ENCODE measurements at places on chromosomes 5 and 9. TPM values are rescaled to one million over a fixed set of nuclear protein-coding genes. Genes with fewer than 3 reads are reported as not detected.
A peak's percentile ranks its signal among the peaks of the same experiment; 100 is the strongest.

The PCDHB5 gene
- polyA plus RNA-seq: 0.10 TPM

- DNase-seq: peak; percentile 12
Measured at GRCh38 chr5:1437876-1438559, 7.2 kb downstream of the SLC6A3 start.

The SPEF2 gene
- polyA plus RNA-seq: 2.6 TPM

DNA sequence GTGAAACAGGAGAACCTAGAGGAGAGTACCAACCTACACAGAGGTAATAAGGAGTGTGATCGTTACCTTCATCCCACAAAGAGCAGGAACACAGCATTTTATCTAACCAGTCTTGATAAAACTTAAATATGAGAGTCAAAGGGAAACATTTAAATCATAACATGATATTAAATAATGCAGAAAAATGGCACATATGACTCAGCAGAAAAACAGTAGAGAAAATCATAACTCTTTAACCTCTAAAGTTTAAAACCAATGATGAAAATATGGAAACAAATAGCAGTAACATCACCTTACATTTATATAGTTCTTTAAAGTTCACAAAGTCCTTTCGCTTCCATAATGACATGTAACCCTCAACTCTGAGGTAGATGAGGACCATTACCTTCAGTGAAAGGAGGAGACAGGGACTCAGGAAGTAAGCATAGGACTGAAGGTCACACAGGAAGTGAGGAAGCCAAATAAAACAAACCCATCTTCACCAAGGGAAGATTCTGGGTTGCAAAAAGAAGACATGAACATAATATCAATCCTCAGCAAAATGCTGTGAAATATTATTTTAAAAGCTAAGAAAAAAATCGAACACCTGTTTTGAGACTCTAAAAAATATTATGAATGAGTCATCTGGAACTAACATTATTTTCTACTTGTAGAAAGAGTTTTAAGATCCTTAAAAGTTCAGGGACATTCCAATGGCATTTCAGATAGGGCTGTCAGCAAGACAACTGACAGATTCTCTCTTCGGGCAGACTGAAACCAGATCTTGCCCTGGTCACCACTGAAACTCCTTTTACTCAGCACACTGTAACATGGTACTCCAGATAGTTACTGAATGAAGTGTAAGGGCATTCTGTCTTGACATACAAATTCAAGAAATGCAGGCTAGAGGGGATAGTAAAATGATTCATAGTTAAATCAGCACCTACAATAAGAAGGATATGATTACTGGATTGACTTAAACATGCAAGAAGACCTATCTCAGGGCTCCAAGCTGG, 148.5 kb downstream of the EPB41L4A start:
- DNase-seq: no peak

The SLC25A2 gene
- not detected for polyA plus RNA-seq

The TSPAN17 gene
- polyA plus RNA-seq: 68.4 TPM

GRCh38 chr5:55997742-55998351, 3.1 kb upstream of the IL6ST start:
- DNase-seq: no peak

GRCh38 chr9:96450613-96451528, 902 bp downstream of the HABP4 start:
- DNase-seq: peak; percentile 77

GRCh38 chr9:111955048-111955447, 58.4 kb downstream of the UGCG start:
- DNase-seq: no peak

DNA sequence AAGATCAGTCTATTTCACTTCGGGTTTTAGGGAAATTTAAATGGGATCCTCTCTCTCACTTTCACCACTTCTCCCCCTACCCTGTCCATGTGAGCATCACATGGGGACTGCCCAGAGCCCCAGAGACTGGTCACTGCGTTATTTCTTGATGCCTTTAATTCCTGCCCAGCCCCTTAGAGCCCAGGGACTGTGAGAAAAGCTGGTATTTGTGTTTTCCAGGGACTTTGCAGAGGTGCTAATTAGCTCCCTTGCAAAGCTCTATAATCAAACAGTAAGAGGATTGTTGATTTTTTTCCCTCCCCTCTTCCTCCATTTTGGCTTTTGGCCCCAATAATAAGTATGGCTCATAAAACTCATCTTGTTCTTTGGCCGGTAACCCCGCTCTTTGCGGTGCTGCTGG, 35.6 kb downstream of the NTRK2 start:
- DNase-seq: no peak

- DNase-seq: peak; percentile 31
Measured at GRCh38 chr9:6805532-6805931, 47.8 kb downstream of the KDM4C start.

DNA sequence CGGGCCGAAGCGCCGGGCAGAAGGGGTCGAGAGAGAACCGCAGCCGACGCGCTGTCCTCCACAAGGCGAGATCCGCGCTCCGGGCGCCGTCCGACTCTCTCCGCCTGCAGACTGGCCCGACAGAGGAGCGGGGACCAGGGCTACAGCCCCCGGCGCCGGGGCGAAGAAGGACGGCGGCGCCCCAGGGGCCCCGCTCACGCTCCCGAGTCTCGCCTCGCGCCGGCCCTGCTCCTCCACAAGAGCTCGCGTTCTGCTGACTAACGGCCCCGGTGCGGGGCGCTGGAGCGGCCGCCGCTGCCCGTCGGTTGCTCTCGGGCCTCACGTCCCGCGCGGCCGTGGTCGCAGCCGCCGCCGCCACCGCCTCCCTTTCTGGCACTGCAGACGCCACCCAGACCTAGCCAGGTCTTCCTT, 338 bp downstream of the ABHD17B start:
- peak; percentile 63 for DNase-seq

GRCh38 chr9:120892748-120893610, 16.0 kb upstream of the PHF19 start:
- no peak for DNase-seq

The KLHL3 gene
- 3.8 TPM for polyA plus RNA-seq

DNA sequence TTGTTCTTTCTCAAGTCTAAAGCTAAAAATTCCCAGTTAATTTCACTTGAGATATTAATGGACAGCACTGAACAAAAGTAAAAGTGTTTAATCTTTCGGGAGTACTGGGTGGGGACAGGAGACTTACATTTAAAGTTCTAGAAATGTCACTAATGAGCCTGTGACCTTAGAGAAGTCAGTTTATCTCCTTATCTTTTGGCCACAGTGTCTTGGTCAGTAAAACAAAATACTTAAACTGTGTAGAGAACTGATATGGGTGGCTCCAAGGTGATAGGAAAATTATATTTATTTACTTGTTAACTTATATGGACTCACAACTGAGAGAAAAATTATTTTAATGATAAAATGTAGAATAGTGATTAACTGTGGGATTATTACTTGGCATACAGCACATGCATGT, 8.9 kb downstream of the IPO11 start:
- no peak for DNase-seq

GRCh38 chr5:30267026-30267425, 926.5 kb upstream of the CDH6 start:
- no peak for DNase-seq

GRCh38 chr5:172881691-172882370, 47.8 kb downstream of the ERGIC1 start:
- DNase-seq: no peak

- peak; percentile 78 for DNase-seq
Measured at GRCh38 chr5:124649491-124650146, 96.8 kb downstream of the ZNF608 start.

DNA sequence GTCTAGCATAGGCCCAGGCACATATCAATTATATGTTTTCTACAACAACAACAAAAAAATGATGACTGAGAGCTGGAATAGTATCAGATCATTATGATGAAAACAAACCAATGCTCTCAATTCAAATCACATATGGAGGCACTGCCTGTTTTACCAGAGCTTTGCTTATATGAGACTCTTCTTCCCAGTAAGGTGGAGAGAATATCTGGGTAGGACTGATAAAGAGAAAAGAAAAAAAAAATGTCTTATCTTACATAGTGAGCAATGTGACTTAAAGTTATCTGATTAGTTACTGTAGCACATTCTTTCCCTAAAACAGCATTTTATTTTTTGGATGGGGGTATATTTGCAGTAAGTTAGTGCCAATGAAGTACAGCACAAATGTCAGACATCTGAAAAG, 154.8 kb downstream of the RAB3C start:
- no peak for DNase-seq

- DNase-seq: no peak
Measured at GRCh38 chr9:135780086-135780485, 78.1 kb downstream of the KCNT1 start.

The CNTRL gene
- 3.6 TPM for polyA plus RNA-seq

- no peak for DNase-seq
Measured at GRCh38 chr5:91188755-91189154, 194.4 kb downstream of the ARRDC3 start.

GRCh38 chr5:155850370-155850769, 476.6 kb upstream of the SGCD start:
- DNase-seq: no peak

DNA sequence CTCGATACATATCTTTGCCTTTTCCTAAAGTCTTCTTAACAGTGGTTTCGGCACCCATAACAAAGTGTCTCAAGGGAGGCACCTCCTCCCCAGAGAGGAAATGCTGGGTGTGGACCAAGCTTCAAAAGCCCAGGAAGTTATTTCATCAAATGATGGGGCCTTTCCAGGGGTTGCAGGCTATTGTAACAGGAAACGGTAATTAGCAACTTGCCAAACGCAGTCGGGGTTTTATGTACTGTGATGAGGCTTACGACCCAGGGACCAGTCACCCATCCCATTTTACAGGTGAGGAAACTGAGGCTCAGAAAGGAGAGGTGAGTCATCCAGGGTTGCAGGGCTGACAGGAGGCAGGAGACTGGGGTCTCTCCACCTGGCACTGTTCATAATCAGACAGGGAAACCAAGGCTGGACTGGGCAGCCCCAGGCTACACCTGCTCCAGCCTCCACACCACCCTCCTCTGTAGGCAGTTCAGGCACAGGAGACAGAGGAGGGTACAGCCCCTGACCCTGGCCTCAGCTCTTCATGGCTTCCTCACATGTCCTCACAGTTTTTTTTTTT, 30.0 kb upstream of the SUSD3 start:
- no peak for DNase-seq

The CATSPER3 gene
- polyA plus RNA-seq: 0.37 TPM

- no peak for DNase-seq
Measured at GRCh38 chr5:93385655-93386054, 195.4 kb downstream of the NR2F1-AS1 start.

The RABGAP1 gene
- polyA plus RNA-seq: 29.2 TPM

- peak; percentile 32 for DNase-seq
Measured at GRCh38 chr5:33969572-33970452, 14.7 kb downstream of the SLC45A2 start.

GRCh38 chr9:81239388-81239787, 450.0 kb downstream of the TLE1 start:
- DNase-seq: no peak

GRCh38 chr5:88770276-88771257, 112.4 kb downstream of the MEF2C start:
- no peak for DNase-seq

- no peak for DNase-seq
Measured at GRCh38 chr9:77841739-77842386, 189.7 kb downstream of the GNAQ start.

DNA sequence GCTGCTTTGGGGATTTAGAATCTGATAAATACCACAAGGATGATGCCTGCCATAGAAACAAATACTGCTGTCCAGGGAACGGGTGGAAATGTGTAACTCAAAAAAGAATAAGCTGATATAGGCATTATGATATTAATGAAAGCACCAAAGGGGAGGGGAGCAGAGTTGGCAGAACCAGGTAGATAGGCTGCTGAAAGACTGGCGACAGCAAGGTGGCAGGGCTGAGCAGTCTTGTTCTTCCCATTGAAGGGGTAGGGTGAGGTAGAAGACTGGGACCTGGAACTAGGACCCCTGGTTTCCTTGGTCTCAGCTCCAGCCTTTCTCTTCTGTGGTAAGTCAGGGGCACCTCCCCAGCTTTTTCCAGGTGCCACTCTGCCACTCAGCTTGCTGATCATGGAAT, 31.4 kb upstream of the TMOD1 start:
- DNase-seq: peak; percentile 37

The OR1J2 gene
- not detected for polyA plus RNA-seq

- DNase-seq: no peak
Measured at GRCh38 chr9:106075960-106076327, 381.6 kb downstream of the TMEM38B start.

DNA sequence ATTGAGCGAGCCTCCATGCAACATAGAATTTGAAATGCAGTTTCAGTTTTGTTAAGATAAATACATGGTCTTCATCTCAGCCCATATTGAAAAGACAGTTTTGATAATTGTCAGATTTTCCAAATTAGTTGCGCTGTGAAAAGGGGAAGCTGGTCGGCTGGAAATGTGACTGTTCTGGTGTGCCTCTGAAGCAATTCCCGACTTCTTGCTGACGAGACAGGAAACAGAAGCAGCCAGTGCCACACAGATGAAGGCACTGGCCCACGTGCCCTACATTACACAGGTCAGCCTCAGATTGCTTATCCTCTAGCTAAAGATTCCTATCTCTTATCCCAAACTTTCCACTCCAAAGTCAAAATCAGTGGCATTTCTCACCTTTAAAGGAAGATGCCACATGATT, 214.1 kb upstream of the TLE4 start:
- no peak for DNase-seq

GRCh38 chr5:159802661-159803060, 113.6 kb upstream of the ADRA1B start:
- no peak for DNase-seq

GRCh38 chr5:98259595-98259994, 513.9 kb upstream of the RGMB start:
- no peak for DNase-seq

- DNase-seq: peak; percentile 95
Measured at GRCh38 chr5:139847790-139848507, 52.3 kb downstream of the PSD2 start.

The C9orf50 gene
- polyA plus RNA-seq: 0.30 TPM

- DNase-seq: no peak
Measured at GRCh38 chr9:77498891-77499290, 149.2 kb downstream of the GNA14 start.

The ZNF79 gene
- 4.6 TPM for polyA plus RNA-seq

- no peak for DNase-seq
Measured at GRCh38 chr5:172441262-172441751, 13.0 kb downstream of the SH3PXD2B start.

- DNase-seq: no peak
Measured at GRCh38 chr5:103474677-103475076, 87.9 kb downstream of the NUDT12 start.

- no peak for DNase-seq
Measured at GRCh38 chr9:33140401-33141360, 26.5 kb downstream of the B4GALT1 start.

DNA sequence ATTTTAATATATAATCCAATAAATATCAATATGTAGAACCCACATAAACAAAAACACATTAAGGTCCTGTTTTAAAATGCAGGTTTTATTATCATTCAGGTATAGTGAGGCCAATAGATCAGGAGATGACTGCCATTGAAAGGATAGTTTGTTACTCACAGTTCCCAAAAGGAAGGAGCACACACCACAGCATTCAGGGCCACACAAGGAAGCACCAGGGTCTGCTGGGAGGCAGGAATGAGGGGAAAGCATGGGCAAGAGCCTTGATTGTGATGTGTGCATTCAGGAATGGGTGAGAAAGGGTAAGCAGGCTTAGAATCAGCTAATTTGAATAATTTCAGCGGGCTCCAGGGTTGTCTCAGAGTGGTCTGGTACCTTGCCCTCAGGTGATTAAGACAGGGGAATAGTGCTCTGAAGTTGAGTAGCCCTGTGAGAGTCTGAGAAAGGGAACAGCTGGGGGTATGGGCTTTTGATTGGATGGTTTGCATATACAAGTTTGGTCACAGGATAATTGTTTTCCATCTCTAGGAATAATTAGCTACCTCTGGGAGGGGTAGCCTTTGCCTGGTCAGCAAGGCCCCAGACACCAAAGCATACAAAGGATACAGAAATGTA, 19.8 kb upstream of the OTULIN start:
- DNase-seq: no peak

The SLC45A2 gene
- 0.02 TPM for polyA plus RNA-seq
